ENCODE measurements at places on chromosomes 11 and 22. TPM values are rescaled to one million over a fixed set of nuclear protein-coding genes. Genes with fewer than 3 reads are reported as not detected.

- ATAC-seq = no peak
Observed at GRCh38 chr11:121105481-121106195, 4.6 kb downstream of the TECTA start.

PDHX gene
- total RNA-seq = 50.1 TPM

- no peak for ATAC-seq
Observed at GRCh38 chr11:32068134-32068870, 22.6 kb upstream of the RCN1 start.

MUC15 gene
- total RNA-seq = 10.2 TPM

RAB39A gene
- total RNA-seq = 0.69 TPM

GRCh38 chr22:17921871-17922821 is 102.2 kb downstream of the MICAL3 start:
- peak; percentile 34 for ATAC-seq

DNA sequence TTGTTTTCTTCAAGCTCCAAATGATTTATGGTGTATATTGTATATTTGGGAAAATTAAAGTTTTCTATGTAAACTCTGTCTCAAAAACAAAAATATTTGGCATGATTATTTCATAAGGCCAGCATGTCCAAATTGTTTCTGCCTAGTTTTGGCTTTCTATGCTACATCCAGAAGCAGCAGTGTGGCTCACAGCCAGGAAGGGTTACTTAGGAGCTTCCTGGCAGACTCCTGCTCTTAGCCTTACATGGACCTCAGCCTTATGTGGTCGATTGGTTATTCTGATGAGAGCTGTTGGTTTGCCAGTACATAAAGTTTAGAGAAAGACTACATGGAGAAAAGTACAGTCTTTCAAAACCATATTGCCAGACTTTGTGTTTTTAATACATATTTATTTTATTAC is 297.7 kb upstream of the FAT3 start:
- peak; percentile 71 for ATAC-seq

DNA sequence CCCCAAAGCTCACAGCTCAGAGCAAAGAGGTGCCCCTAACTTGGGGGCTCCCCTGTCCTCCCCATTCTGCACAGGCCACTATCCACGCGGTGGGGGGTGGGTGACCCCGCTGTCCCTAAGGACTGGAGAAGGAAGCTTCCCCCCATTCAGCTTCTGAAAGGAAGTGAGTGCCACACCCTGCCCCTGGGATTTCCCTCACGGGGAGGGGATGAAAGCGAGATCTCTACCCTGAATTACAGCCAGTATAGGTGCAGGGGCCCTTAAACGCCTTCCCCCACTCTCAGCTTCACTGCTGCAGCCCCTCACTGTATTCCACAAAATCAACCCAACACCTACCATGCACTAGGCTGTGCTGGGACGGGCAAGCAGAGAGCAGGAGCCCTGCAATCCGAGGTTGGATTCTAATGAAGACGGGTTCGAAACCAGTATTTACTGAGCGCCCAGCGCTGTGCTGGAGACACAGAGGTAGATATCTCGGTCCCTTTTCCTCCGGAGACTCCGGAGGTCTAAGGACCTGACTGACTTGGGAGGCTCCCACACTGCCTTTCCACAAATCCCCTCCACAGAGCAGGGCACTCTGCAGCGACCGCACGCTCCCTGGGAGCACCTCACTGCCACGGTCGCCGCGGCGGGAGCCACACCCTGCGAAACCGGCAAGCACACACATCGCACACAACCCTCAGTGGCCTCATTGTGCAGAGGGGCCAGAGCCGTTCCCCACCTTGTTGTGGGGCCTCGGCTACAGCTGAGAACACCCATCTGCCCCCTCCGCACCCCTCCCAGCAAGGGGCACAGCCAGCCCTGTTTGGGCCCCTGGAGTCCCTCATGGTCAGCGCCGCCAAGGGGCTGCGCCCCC is 1.8 kb downstream of the AHNAK start:
- ATAC-seq = no peak

UQCC3 gene
- 8.7 TPM for total RNA-seq

DNA sequence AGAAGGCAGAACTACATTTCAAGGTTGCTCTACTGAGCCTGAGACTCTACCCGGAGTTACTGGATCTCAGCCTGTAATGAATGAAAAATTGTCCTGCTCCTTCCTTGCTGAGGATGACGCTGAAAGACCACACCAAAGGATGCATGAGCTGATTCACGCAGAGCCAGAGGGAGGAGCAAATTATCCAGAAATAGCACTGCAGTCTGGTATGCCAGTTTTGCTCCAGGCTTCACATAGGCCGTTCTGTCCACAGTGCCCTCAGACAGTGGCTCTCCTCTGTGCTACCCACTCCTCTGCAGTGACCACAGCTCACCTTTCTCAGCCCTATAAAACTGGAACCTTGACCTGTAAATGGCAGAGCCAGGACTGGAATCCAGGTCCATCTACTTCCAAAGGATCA is 79.3 kb upstream of the GALNT18 start:
- ATAC-seq = peak; percentile 51

RASGRP2 gene
- 44.8 TPM for total RNA-seq

CCDC157 gene
- total RNA-seq = 0.99 TPM

Measured in gastroesophageal sphincter (tissue), 4 donors.